ENCODE measurements at places on chromosomes 5 and 9.
A peak's percentile ranks its signal among the peaks of the same experiment; 100 is the strongest.

DNA sequence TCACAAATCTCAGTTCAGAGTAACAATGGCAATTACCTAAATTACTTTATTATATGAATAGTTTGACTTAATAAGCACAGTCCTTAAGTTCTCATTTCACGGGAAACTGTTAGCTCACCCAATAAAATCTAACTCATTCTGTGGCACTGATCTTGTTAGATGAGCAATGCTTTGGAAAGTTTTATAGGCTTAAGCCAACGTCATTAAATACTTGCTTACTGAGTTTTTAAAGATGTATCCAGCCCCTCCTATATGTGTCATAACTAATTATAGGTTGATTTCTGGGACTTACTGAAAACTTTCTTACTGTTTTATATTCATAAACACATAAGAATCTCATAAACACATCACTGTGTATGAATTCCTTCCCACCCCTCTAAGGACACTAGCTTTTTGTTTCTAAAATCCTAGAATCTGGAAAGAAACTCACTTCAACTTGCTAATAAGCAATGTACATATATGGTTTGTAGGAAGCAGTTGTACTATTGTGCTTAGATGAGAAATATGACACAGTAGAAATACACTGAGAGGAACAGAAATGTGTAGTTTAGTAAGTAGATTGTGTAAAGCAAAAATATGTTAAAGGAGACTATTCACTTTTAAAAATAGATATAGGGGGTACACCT lies 14.1 kb upstream of the MARCOL start:
- DNase-seq = no peak

DNA sequence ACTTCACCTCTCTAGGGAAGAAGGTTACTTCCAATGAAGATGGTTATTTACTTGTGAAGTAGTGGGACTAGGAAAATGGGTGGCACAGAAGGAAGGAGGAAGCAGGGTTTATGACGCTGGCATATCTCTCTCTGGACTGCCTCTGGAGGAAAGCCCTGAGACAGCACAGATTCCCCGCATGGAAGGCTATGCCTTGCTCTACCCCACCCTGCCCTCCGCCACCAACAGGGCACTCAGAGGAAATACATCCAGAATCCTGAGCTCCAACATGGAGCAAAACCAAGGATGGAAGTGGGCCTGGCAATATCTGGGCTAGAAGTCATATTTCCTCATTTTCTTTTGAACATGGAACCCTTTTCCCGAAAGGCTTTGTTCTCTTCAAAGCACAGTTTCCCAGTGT lies 346.9 kb downstream of the ZSWIM6 start:
- no peak for DNase-seq

DNA sequence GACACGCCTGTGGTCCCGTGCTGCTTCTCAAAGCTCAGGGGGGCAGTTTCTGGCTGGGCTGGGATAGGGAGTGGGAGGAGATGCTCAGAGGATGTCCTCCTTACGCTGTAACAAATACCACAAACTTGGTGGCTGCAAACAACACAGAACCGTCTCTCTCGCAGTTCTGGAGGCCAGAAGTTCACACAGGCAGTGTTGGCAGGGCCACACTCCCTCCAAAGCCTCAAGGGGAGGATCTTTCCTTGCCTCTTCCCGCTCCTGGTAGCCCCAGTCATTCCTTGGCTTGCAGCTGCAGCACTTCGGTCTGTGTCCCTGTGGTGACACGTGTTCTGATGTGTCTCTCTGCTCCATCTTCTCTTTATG lies 10.4 kb upstream of the ORM1 start:
- no peak for DNase-seq

- no peak for DNase-seq
Observed at GRCh38 chr5:116645627-116646026, 71.0 kb upstream of the SEMA6A start.

DNA sequence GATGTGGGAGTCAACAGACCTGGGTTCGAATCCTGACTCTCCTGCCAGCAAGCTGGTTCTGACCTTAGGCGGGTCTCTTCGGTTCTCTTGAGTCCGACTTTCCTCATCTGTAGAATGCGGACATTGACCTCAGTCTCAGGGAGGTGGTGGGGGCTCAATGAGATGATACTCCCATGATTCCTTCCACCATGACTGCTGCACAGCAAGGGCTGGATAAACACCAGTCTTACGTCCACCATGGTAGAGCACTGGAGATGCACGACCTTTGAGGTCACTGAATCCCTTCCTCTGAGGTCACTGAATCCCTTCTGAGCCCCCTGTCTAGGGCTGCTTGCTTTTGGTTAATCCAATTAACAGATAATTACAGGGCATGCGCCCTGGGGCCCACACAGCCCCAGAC lies 12.5 kb upstream of the SMIM23 start:
- no peak for DNase-seq

DNA sequence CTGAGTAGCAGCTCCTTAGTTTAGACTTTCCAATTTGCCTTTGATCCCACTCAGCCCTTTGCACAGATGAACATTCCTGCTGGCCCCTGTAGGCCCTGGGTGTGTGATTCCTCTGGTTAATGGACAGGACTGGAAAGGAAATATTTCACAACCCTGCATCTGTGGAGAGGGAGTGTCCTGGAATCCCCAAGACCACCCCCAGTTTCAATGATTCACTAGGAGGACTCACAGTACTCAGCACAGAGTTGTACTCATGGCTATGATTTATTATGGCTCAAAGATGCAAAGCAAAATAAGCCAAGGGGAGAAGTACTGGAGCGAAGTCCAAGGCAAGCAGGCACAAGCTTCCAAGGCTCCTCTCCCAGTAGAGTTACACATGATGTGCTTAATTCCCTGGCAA lies 42.4 kb upstream of the TJP2 start:
- no peak for DNase-seq

GRCh38 chr9:79780559-79780958 lies 208.8 kb downstream of the TLE4 start:
- no peak for DNase-seq

DNA sequence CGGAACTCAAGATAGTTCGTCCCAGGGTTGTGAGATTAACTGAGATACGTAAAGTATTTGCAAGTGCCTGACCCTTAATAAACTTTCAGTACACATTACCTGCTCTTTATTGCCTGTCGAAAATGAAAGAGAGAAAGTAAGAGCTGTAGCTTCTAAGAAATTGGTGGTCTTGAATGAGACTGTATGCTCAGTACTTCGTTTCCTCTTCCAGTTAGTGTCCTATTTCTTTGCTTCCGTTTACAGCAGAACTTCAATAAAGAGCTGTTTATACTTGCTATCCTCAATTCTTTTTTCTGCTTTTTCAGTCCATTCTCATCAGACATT lies 534 bp downstream of the SRFBP1 start:
- no peak for DNase-seq

- no peak for DNase-seq
Observed at GRCh38 chr5:154606246-154606645, 128.2 kb upstream of the HAND1 start.

GRCh38 chr5:13632676-13633075 lies 311.8 kb downstream of the DNAH5 start:
- DNase-seq = no peak

- no peak for DNase-seq
Observed at GRCh38 chr5:139919308-139919707, 123.7 kb downstream of the PSD2 start.

GRCh38 chr5:60961685-60962084 lies 16.7 kb downstream of the NDUFAF2 start:
- DNase-seq = no peak

DNA sequence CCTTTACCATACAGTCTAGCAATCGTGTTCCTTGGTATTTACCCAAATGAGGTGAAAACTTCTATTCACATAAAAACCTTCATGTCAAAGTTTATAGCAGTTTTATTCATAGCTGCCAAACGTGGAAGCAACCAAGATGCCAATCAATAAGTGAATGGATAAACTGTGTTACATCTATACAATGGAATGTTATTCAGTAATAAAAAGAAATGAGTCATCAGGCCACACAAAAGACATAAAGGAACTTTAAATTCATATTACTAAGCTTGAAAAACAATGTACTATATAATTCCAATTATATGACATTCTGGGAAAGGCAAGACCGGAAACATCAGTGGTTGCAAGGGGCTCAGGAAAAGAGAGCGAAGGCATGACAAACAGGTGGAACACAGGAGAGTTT lies 679.9 kb downstream of the ISL1 start:
- no peak for DNase-seq

DNA sequence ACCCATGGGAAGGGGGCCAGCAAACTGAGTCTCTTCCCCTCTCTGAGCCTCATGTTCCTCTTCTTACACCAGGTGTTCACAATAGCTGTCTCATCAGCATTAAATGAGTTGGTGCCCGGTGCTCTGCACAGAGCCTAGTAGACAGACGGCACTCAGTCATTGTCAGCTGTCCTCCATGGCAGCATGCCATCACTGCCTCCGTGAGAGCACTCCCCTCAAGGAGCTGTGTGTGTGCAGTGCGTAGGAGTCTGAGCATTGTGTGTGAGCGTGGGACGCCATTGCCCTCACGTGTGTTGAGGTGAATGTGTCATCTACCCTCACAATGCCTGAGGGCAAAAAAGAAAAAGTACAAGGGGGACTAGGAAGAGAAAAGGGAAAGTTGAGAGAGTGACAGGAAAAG lies 536.5 kb downstream of the CDK5RAP2 start:
- no peak for DNase-seq

DNA sequence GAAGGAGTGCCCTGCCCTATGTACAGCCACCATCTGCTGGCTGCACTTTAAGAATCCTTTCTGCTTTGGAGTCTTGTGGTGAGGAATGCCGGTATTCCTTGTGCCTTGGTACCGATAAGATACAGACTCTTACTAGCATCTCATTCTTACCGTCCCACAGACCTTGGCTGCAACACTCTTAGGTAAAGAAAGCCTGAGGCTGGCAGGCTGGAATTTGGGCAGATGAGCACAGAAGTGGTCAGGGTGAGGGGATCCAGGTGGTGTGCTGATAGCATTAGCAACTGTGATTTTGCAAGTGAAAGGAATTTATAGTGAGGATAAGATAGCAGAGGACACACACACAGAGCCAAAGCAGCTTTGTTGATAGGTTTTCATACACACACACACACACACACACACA lies 198.1 kb downstream of the ENC1 start:
- no peak for DNase-seq

GRCh38 chr9:22008717-22009505 lies at the start of gene CDKN2B:
Gene CDKN2B, minus strand, starts transcription at chr9:22009305. Its CDS starts 352 bp downstream, at chr9:22008953.
- DNase-seq = peak; percentile 63

GRCh38 chr5:119405419-119405818 lies 46.9 kb upstream of the HSD17B4 start:
- no peak for DNase-seq

DNA sequence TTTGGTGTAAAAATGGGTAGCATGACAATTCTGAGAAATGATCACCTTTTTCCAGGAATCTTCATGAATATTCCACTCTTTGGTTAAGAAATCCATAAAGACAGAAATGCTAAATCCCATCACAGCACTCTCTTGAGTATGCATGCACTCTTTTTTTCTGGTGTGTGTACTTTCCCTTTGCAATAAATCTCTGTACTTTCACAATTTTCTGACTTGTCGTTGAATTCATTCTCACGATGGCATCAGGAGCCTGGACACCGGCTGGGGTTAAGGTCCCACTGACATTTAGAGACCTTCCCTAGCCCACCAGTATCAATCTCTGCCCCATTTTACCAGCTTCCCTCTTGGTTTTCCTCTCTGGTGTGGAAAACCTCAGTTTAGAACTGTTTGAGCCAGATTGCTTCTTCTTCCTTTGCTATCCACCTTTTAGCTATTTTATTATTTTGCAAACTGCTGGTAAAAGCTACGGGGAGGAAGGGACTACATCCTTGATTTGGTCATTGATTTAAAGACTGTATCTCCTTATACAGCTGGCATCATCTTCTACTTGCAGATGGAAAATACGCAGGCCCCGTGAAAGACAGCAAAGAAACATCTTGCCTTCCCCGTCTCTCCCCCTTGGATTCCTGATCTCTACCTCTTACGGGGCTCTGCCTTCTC lies 59.9 kb upstream of the ZFR start:
- DNase-seq = no peak

- no peak for DNase-seq
Observed at GRCh38 chr9:121283856-121284732, 16.1 kb downstream of the GSN start.

- no peak for DNase-seq
Observed at GRCh38 chr5:57405984-57406383, 76.6 kb downstream of the ACTBL2 start.

GRCh38 chr5:103315455-103315854 lies 56.9 kb downstream of the MACIR start:
- DNase-seq = no peak

GRCh38 chr9:134170532-134171315 lies 6.4 kb upstream of the RNU6ATAC start:
- no peak for DNase-seq

DNA sequence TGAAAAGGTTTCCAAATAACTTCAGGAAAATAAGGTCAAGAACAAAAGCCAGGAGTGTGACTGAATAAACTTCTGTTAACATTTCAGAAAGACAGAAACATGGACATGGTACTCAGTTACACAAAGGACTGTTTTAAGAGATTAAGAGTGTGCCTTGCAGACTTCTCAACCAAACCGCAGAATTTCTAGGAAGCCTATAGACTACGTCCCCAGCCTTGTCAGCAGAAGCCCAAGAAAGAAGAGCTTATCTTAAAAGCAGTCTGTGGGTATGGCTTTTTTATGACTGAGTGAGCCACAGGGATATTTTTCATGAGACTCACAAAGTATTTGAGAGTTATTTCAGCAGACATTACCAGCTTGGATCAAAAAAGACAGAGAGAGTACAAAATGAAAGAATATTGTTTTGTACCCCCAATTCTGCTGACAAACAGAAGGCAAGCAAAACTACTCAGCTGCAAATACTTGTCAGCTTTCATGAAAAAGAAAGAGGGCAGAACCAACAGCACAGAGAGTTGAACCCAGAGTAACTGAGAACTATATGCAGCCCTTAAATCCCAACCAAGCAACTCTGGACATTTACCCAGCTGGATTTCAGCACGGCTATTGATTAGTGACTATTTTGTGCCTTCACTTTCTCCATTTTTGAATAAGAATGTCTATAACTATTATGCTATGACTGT lies 711.0 kb upstream of the CTNND2 start:
- no peak for DNase-seq

DNA sequence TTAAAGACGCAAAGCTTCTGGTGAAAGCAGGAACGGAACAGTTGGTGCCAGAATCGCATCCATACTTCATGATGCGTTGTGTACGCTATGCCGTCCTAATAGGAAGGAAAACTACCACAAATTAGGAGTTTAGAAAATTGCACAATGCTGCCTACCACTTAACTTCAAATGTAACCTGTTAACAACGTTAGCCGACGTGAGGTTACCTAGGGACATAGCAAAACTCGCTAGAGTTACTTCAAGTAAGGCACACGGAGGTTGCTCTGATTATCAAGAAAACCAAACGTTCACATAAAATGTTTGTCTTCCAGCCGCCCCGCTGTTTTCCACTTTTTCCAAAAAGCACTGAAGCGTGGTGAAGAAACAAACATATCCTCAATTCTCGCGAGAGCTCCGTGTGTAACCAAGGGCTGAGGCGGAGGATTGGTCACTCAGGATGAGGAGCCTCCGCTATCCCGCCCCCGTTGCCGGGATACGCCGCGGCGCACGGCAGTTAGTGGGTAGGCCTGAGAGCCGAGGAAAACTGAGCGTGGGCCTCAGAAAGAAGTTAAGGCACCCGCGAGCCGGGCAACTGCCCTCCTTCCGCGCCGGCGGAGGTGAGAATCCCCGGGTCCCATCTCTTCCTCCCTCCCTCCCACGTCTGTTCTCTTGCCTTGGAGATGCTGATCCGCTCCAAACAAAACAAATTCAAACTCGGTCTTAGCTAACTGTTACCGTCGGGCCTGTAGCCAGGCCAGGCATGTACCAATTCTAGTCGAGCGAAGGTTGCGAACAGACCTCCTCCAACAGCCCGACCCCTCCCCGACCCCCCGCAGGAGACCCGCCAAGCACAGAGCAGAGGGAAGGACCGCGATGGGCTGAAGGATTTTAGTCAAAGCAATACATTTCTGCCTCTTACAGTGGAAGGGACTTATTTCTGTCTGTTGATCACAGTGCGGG lies at the start of gene IFT74:
Gene IFT74 (plus strand): TSS at position 492 of the 939 bp plus-strand sequence. CDS start 5,556 bp downstream, outside the sequence.
- peak; percentile 90 for DNase-seq
